ENCODE measurements at places on chromosomes 1 and 21.
A peak's percentile ranks its signal among the peaks of the same experiment; 100 is the strongest.

GRCh38 chr1:243433737-243434370 is 178.0 kb downstream of the SDCCAG8 start:
- DNase-seq = no peak
- H3K27ac ChIP-seq = no peak overlapping the region
- no peaks in the 10 kb centered on the region for H3K36me3 ChIP-seq
- peaks cover 9% of the 10 kb centered on the region for H3K4me1 ChIP-seq

GRCh38 chr21:31347435-31348032 is 3.5 kb upstream of the TIAM1 start:
- no peak overlapping the region for H3K27ac ChIP-seq
- H3K27me3 ChIP-seq = no peaks in the 10 kb centered on the region
- H3K36me3 ChIP-seq = no peaks in the 10 kb centered on the region
- no peaks in the 10 kb centered on the region for H3K4me1 ChIP-seq

DNA sequence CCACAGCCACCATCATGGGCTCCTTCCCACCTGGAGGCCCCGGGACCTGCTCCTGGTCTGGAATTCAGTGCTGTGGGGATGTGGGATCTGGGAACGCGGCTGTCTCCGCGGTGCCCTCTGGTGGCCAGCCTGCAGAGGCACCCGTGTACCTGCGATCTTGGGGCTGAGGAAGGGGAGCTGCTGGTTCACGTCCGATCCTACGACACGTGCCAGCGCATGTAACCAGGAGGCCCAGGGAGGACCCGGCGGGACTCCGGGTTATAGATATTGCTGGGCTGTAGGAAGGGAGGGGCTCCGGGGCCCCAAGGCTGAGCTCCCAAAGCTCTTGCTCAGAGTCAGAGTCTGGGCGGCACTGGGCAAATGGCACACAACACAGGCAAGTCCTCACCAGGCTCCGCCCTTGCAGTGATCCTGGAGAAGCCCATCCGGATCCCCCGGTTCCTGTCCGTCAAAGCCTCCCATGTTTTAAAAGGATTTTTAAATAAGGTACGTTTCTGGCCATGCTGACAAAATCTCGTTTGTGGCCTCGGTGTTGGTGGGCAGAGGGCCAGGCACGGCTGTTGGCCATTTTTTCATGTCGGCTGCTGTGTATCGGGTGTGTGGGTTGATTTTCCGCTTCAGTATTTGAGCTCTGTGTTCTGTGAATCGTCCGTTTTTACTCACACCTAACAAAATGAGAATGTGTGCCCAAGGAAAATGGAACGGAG is 20.1 kb downstream of the FAAP20 start:
- no peaks in the 10 kb centered on the region for H3K36me3 ChIP-seq
- H3K4me1 ChIP-seq = no peaks in the 10 kb centered on the region
- no peak overlapping the region for H3K4me3 ChIP-seq
- H3K27me3 ChIP-seq = no peaks in the 10 kb centered on the region
- no peak overlapping the region for H3K27ac ChIP-seq
- DNase-seq = peak; percentile 48

- H3K4me3 ChIP-seq = no peak overlapping the region
- no peaks in the 10 kb centered on the region for H3K36me3 ChIP-seq
- no peak for DNase-seq
- peaks cover 4% of the 10 kb centered on the region for H3K27me3 ChIP-seq
- no peak overlapping the region for H3K27ac ChIP-seq
Observed at GRCh38 chr1:175820456-175821025, 77.1 kb upstream of the TNR start.

GRCh38 chr1:41789661-41790330 is 128.9 kb downstream of the HIVEP3 start:
- H3K4me3 ChIP-seq = no peak overlapping the region
- no peaks in the 10 kb centered on the region for H3K27me3 ChIP-seq
- DNase-seq = no peak

DNA sequence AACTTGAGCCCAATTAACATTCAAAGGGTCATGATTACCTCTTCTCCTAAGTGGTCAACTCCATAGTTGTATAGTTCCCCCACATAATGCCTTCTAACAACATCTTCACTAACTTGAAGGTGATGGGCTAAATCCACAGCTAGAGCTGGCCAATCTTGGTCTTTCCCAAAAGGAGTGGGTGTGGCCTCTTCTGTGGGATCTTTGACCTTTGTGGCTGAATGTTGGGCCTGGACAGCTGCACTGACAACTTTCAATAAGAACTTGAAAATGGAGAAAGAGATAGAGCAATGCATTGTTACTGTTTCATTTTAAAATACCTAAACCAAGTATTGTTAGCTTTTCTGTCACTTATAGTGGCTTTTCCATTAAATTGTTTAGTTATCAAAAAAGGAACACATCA is 59.2 kb downstream of the IARS2 start:
- H3K4me1 ChIP-seq = no peaks in the 10 kb centered on the region
- H3K27ac ChIP-seq = no peak overlapping the region
- no peak for DNase-seq
- H3K4me3 ChIP-seq = no peak overlapping the region
- no peaks in the 10 kb centered on the region for H3K27me3 ChIP-seq

DNA sequence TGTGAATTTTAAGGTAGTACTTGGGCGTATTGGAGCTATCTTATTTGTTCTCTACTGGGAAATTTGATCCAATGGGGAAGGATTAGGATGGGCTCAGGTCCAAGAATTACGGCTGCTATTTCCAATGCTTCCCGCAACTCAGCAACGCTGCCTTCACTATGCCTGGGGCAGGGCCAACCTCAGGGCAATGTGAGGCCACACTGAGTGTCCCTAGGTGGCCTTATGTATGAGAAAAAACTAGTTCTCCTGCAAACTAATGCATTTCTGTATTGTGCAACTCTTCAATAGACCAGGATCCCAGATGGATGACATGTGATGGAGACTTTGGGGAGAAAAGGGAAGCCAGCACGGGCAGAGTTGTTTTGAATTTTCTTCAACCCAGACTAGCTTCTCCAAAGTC is 168.1 kb downstream of the DUSP10 start:
- no peak for DNase-seq
- no peaks in the 10 kb centered on the region for H3K27me3 ChIP-seq
- no peaks in the 10 kb centered on the region for H3K4me1 ChIP-seq
- no peak overlapping the region for H3K4me3 ChIP-seq
- H3K36me3 ChIP-seq = no peaks in the 10 kb centered on the region
- H3K27ac ChIP-seq = no peak overlapping the region

DNA sequence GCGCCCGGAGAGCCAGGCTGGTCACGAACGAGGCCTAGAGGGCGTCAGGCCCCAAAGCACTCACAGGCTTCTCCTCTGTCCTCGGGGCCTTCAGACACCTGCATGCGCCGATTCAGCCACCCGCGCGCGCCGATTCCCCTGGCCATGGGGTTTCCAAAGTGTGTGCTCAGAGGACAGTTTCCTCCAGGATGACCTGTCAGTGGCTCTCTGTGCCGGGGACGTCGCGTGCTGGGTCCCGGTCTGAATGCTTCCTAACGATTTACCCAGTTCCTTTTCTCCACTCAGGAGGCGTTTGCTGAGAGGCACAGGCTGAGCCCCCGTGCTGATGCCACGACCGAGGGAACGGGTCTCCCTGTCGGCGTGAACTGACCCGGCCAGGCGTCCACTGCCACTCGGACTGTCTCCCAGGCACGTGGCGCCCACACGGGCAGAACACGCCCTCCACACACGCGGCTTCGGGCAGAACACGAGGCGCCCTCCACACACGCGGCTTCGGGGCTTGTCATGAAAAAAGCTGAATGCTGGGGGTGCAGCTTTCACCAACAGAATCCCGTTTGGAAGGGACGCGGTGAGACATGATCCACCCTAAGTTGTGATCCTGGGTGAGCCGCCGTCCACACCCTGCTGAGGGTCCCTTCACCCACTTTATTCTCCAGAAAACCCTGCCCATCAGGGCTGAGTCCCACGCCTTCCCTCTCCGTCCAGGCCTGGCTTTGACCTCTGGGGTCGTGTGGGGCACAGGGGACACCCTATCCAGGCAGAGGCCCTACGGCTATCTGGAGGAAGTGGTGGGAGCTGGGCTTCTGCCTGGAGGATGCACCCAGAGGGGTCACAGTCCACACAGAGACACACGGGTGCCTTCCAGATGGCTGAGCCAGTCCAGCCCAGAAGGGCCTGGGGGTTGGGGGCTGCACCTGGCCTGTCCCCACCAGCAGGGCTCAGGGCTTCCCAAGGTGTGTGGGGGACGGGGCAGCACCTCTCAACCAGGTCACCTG is 56.1 kb downstream of the COL6A1 start:
- no peaks in the 10 kb centered on the region for H3K27me3 ChIP-seq
- no peaks in the 10 kb centered on the region for H3K36me3 ChIP-seq
- no peaks in the 10 kb centered on the region for H3K4me1 ChIP-seq
- no peak for DNase-seq

GRCh38 chr1:19894218-19894617 is 12.0 kb downstream of the OTUD3 start:
- H3K36me3 ChIP-seq = peaks cover 85% of the 10 kb centered on the region
- DNase-seq = no peak
- H3K4me3 ChIP-seq = no peak overlapping the region
- H3K27ac ChIP-seq = no peak overlapping the region
- no peaks in the 10 kb centered on the region for H3K4me1 ChIP-seq

DNA sequence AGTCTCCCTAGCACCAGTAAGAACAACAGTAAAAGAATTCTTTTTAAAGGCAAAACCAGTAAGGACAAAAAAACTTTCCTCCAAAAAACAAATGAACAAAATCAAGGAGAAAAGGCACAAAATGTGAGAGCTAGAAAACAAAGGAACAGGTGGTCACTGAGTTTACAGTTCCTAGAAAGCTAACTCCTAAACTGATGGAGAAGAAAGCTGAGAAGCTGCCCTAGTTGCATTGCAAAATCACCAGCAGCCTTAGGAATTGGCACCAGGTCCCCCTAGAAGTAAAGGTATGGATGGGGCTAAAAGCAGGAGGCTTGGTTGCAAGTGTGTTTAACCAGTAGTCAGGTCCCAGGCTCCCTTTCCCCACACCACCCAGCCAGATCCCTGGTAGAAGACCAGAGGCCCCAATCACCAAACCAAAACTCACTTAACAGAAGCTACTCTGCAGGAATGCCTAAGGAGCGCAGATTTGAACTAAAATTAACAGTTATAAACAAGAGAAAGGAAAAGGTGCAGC is 47.6 kb downstream of the RAB3GAP2 start:
- H3K27me3 ChIP-seq = no peaks in the 10 kb centered on the region
- peaks cover 16% of the 10 kb centered on the region for H3K36me3 ChIP-seq
- H3K4me1 ChIP-seq = no peaks in the 10 kb centered on the region
- no peak overlapping the region for H3K4me3 ChIP-seq
- DNase-seq = no peak

All from DND-41 (cell line).